8988T (cell line): ENCODE measurements at places on chromosomes 3 and 15.

DNA sequence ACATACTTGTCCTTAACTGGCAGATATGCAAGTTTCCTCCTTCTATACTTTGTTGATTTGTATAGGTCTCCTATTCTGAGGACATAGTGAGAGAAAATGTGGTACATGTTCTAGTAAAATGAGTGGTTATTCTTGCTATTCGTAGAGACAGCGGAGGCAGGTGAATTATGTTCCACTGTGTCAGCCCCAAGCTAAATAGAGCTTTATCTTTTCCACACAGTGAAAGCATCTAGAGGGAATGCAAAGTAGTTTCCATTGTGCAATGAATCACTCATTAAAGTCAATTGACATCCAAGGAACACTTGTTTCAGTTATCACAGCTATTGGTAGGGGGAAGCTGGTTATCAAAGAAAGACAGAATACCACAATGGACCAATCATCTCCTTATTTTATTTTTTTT is 262.4 kb downstream of the NLGN1 start:
- DNase-seq: no peak

- no peak for DNase-seq
Measured at GRCh38 chr3:15805756-15806266, 8.0 kb upstream of the ANKRD28 start.

GRCh38 chr15:79076661-79077060 is 13.9 kb downstream of the RASGRF1 start:
- DNase-seq: no peak

- no peak for DNase-seq
Measured at GRCh38 chr3:117434661-117435412, 725.3 kb downstream of the TUSC7 start.

GRCh38 chr3:111695636-111696117 is 100.5 kb upstream of the ZBED2 start:
- DNase-seq: no peak

- DNase-seq: peak; percentile 24
Measured at GRCh38 chr3:168249205-168249549, 153.5 kb upstream of the GOLIM4 start.

GRCh38 chr15:83911345-83911744 is 257.4 kb downstream of the ADAMTSL3 start:
- no peak for DNase-seq

GRCh38 chr3:30586806-30587486 is 19.5 kb upstream of the TGFBR2 start:
- no peak for DNase-seq

DNA sequence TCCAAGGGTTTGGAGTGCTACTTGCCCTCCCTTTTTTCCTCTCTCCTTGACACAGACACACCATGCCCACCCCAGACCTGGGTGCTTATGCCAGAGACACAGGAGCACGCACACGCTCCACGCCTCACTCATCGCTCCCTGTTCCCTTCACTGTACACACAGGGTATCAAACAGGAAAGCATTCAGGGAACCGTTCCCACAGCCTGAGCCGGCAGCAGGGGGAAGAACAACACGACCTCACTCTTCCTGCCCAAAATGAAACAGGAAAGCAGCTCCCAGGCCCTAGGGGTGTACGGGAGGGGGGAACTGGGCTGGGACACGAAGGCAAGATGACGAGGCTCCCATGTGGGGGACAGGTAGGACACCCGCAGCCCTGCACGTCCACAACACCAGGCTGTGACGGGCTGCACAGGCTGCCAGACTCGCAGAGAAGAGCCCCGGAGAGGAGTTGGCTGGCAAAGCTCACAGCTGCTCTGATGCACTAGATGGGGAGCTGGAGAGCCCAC is 11.2 kb downstream of the DLL4 start:
- no peak for DNase-seq

DNA sequence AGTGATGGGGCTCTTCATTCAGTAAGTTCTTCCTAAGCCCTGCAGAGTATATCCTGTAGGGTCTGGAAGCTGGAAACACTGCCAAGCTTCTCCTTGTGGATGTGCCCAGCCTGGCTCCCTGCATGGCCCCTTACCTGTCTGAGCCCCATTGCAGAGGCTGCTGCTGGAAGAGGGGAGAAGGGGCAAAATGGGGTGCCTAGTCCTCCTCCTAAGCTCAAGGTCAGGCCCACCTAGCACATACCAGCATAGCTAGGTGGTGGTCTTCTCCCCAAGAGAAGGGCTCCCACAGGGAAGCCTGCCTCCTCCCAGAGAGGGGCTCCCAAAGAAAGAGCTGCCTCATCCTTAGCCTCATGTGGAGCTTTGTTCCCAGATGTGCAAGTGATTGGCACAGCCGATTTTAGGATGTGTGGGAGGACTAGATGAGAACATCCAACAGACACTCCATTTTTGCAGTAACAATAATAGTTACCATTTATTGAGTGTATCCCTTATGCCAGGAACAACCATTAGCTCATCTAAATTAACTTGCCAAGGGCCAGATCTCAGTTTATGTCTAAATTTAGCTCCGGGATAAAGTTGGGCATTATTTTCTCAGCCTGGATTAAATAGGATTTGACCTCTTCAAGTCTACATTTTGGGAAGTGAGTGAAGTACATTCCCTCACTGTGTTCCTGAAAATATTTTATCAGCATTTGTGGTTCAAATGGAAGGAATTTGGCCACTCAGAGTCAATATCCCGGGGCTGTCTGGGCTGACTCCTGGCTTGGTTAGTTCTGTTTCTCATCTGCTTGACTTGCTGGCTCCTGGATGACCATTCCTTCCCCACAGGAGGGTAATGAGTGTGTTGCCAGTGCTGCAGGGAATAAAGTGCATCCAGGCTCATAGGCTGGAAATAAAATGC is 291.1 kb upstream of the ROPN1 start:
- DNase-seq: no peak

- DNase-seq: no peak
Measured at GRCh38 chr15:29805043-29805707, 17.1 kb downstream of the TJP1 start.

DNA sequence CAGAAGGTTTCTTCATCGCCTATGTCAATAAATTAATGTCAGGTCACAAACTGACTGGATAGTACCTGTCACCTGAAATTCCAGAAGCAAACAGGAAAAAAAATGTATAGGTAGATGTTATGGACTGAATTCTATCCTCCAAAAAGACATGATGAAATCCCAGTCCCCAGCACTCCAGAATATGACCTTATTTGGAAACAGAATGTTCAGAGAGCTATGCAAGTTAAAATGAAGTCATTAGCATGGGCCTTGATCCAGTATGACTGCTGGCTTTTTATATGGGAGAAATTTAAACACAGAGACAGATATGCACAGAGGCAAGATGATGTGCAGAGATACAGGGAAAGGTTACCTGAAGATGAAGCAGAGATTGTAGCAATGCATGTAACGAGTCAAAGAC is 953.4 kb downstream of the ZPLD1 start:
- no peak for DNase-seq

DNA sequence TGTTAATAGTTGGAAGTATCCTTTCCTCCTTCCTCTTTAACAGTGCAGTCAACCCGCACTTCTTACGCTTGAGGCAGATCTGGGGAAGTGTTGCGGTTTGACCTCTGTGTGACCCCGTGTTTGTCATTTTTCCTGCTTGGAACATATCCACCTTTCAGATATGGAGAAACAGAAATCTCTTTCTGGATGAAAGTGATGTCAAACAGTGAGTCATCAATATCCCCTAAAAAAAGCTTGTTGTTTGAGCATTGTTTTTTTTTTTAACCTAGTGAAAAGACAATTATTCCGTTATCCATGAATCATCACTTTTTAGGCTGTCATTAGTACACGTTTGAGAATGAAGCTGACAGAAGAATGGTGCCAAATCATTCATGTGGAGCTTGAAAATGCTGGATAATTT is 293.7 kb downstream of the ARPP21 start:
- DNase-seq: no peak

DNA sequence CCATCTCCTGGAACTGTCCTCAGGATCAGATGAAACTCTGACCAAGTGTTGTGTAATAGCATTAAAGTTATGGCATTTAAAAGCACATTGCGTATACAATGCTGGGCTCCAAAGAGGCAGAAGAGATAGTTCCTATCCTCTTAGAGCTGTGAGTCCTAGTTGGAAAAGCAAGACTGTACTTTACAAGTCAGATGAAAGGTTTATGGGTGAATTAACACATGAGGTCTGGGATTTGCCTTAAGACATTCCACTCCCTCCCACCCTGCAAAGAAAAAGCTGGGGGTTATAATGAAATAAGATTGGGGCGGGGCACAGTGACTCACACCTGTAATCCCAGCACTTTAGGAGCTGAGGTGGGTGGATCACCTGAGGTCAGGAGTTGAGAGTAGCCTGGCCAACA is 35.6 kb downstream of the SNAPC5 start:
- DNase-seq: no peak

DNA sequence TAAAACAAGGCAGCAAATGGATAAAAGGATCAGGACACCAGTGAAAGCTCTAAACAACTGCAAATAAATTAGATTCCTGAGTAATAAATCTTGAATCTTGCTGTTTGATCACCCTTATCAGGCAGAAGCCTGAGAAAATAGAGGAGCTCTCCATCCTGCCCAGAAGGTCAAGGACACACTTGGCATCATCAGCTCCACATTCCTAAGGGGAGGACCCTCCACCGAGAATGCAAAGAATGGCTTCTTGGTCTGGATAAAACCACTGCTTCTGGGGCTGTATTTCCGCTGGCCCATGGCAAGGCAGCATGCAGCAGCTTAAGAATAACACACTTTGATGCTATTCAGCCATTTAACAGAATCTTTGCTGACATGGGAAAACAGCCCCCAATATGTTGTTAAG is 108.9 kb upstream of the TSC22D2 start:
- DNase-seq: no peak

DNA sequence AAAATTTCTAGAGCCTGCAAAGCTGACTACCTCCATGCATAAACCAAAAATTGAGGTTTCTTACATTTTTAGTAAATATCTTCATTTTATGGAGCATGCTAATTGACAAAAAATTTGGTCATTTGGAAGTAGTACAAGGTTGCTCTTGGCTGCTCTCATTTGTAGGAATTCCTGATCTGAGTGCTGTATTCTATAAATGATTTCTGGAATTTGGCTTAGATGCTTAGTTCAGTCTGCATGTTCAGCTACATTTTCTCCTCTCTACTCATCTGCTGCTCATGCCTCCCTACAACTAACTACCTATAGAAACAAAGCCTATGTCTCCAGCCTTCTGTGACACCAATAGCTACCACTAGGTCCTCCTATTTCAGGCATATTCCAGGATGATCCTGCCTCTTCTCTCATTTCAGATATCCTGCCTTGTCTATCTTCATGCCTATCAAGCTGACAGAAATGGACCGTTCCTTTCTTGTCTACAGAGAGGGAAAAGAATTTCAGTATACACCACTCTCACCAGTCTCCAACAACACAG is 901.1 kb downstream of the TBL1XR1 start:
- no peak for DNase-seq

DNA sequence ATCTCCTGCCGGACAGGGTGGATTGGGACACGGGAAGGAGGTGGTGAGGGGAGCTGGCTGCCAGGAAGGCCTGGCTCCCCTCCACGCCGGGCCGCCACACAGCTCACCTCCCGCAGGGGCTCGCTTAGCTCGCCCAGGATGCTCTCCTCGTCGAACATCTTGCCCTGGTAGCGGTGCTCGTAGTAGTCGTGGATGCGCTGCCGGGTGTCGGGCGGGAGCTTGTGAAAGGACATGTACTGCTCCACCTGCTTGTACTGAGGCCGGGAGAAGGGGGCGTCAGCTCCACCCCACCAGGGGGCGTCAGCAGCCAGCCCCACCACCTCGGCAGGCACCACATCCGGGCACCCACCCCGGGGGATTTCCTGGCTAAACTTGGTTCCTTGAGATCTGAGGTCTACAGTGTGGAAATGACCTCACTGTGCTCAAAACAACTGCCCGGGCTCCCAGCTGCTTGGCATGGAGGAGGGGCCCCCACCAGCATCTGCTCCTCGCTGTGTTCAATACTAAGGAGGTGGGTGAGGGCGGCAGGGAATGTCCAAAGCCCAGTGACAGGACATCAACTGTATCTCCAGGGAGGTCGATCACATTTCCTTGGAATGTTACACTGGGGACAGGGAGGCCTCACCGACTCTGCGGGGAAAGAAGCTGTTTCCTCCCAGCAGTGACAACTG is 43.4 kb downstream of the HCN4 start:
- DNase-seq: peak; percentile 46

GRCh38 chr3:57233799-57234198 is 6.3 kb downstream of the APPL1 start:
- no peak for DNase-seq

DNA sequence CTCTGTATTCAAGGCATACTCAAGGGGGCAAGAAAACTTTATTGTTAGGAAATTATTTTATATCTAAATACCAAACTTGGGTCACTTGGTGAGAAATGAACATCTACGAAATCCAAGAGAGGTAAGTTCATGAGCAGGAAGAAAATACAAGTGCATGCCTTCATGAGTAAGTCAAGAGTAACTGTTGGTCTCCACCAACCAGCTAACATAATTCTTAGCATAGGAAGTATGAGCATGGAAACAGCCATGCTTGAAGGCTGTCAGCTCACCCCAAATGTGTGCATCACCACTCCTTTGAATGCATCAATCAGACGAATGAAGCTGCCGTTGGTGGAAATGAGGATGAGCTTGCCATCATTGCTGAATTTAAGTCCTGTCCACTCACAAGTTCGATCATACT is 13.9 kb downstream of the PPM1M start:
- DNase-seq: no peak

GRCh38 chr3:48656061-48656840 is 6.4 kb downstream of the CELSR3 start:
- DNase-seq: no peak

DNA sequence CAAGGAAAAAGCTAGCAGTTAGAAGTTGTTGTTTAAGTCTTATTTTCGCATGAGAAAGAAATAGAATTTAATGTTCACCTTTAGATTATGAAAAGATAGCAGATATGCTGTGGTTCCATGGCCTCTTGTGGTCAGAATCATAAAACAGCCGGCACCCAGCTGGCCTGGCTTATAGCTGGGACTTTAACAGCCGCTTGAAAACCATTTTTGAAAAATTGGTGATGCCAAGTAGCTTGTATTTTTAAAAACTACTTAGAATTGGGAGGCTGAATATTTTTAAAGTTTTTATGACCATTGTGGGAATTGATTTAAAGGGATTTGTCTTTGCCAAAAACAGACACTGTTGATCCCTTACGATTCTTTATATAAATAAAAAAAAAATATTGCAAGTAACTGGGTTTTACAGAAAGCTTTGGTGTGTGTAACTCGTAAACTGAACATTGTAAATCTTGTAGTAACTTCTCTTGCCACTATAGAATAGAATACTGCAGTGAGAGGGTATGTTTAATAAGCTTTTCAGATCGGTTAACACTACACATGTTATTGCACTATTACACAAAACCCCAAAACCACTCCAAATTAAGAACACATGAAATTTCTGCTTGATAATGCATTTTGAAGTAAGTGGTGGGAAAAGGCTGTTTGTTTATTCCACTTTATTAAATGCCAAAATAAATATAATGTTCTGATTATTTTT is 6.6 kb downstream of the ARRDC4 start:
- no peak for DNase-seq
